NCI-H526 (cell line): ENCODE measurements at places on chromosomes 1 and 21.

- DNase-seq, result peak; percentile 62
Observed at GRCh38 chr1:28602536-28603439, 10.7 kb downstream of the RAB42 start.

- DNase-seq, result no peak
Observed at GRCh38 chr1:43706598-43707189, 642 bp upstream of the ST3GAL3 start.

- no peak for DNase-seq
Observed at GRCh38 chr1:231099996-231100767, 60.1 kb upstream of the FAM89A start.

DNA sequence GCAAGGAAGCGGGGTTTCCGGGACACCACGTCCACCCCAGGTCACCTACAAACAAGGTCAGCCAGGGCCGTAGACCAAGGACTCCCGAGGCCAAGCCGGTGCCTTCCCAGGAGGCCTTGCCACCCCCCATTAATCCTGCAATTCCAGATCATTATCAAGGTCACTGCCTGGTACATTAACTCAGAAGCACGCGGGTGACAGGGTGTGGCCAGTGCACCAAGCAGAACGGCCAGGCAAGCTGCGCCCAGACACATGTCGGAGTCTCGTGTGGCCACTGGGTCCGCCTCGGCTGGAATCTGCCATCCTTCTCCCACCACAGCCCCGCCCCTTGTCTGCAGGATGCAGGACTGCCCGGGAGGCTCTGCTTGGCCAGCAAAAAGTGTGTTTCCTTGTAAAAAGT is 144.7 kb downstream of the PRDM16 start:
- DNase-seq, result no peak

DNA sequence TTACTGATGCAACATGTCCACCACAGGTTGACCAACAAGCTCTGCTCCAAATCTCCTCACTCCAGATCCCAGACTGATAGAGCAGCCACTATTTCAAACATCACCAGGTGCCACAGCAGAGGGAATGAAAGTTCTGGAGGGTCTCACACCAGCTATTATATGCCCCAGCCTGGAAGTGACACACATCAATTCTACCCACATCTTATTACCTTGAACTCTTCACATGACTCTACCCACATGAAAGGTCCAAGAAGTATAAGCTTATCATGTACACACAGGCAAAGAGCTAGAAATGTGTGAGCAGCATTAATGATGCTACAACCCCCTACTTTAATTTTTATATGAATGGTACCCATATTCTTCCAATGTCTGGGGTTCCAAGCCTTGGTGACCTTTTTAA is 64.2 kb downstream of the SH3GLB1 start:
- no peak for DNase-seq

GRCh38 chr1:1210726-1211540 is 3.0 kb downstream of the TNFRSF4 start:
- no peak for DNase-seq

DNA sequence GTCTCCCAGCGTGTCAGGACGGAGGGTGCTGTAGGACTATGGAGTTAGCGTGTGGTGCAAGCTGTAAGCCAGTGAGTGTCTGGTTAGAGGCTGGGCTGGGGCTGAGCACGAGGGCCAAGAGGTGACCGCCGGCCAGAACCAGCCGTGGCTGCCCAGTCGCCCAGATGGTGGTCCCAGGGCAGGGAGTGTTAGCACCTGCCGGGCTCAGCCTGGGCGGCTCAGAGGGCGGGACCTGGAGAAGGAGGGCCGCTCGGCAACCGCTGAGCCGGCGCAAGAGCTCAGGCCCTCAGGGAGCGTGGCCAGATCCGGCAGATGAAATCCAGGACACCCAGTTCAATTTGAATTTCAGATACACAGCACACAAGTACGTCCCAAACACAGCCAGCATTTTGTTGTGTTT is 87.9 kb downstream of the PRDM16 start:
- DNase-seq, result no peak

DNA sequence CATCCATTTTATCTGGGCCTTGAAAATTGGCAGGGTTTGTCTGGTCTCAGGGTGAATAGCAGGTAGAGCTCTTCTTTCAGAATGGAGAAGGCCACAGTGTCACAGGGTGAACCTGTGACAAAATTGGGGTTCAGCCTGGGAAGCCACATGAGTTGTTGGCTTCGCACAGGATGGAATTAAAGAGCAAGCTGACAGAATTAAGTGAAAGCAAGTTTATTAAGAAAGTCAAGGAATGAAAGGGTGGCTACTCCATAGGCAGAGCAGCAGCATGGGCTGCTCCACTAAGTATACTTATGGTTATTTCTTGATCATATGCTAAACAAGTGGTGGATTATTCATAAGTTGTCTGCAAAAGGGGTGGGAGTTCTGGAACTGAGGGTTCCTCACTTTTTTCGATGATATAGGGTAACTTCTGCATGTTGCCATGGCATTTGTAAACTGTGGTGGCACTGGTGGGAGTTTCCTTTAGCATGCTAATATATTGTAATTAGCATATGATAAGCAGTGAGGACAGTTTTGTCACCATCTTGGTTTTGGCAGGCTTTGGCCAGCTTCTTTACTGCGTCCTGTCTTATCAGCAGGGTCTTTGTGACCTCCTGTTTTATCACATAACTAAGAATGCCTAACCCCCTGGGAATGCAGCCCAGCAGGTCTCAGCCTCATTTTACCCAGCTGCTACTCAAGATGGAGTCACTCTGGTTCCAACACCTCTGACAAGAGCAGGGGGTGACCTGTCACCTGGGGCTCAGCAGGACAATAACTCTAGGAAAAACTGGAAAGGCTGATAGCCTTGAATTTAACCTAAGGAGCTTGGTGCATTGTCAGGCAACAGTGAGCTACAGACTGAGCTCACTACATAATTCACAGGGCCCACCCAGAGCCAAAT is 5.1 kb downstream of the IFNAR2 start:
- DNase-seq, result no peak

DNA sequence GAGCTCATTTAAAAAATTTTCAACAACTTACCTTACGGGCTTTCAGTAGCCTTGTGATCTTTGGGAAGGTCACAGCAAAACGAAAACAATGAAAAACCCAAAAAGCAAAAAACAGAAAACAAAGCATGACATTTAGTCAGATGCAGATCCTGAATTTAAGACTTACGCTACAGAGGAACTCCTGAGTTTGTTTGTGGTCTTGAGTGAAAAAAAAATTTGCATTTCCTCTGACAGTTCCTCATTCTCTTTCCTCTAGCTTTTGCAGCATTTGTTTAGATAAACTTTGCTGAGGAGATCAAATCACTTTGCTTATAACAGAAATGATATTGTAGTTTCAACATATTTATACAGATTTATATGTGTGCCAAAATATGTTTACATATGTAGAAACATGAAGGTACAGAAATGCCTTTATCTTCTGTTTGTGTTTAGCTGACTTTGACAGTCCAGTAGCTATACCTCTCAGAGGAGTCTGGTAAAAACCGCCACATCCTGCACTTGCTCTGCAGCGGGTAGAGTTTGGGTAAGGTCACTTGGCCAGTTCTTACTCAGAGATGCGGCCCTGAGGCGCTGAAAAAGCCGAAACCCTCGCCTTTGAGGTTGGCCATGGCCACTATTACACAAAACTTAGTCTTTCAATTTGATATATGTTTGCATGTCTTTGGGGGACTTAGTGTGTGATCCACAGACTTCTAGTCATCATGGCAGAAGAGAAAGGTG is 142.5 kb downstream of the TNR start:
- DNase-seq, result peak; percentile 84

DNA sequence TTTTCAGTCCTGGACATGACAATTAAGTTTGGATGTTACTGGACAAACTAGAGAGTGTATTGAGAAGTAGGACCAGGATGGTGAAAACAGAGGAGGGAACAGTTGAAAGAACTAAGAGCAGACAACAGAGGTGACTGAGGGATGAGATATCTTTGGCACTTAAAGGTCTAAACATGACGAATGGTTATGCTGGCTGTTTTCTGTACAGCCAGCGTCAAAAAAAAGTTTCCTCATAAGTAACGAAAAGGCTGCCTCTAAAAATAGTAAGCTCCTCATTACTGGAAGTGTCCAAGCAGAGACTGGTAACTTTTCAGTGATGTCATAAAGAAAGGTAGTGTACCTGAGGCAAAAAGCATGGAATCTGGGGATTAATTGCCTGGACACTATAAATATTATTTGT is 35.2 kb upstream of the AK4 start:
- DNase-seq, result no peak

GRCh38 chr1:1115136-1115785 is 628 bp downstream of the C1orf159 start:
- no peak for DNase-seq

- no peak for DNase-seq
Observed at GRCh38 chr1:61255358-61255703, 173.0 kb downstream of the NFIA start.

DNA sequence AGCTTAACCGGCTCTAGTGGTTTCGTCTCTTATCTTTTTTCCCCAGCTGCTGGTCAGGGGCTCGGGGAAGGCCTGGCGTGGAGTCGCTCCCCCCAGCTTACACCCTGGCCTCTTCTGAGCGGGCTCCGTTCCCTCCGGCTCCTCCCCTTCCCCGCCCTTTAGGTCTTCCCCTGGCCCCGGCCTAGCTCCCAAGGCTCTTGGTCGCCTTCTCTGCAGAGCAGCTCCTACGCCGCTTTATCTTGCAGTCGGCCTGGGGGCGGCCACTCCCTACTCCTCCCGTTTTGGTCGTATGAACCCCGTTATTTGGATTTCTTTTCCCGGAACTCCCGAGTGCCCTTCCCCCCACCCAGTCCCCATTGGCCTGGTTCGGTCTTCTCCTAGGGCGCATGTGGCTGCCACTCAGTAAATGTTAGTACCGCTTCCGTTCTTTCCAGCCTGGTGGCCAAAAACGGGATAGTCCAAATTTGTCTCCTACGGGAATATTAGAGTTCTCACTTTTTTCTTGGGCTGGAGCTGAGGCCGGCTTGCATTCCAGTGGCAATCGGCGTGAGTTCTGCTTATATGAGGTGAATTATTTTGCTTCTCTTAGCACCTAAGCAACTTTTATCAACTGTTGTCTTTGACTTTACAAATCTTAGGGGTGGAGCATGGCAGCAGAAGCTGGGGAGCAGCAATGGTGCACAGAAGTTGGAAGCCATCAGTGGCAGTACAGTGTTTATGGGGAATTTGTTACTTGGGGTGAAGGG is 467 bp downstream of the THRAP3 start:
- peak; percentile 98 for DNase-seq

DNA sequence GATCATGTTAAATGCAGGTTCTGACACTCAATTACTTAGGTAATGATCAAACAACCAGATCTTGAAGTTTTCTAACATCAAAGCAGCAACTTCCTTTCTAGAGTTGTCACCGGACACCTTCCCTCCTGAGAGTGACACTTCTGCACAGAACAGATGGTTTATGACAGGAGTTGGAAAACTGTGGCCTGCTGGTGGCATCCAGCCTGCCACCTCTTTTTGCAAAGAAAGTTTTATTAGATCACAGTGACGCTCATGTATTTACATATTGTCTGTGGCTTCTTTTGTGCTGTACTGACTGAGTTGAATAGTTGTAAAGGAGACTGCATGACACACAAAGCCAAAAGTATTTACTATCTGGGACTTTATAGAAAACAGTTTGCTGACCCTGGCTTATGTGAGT is 28.3 kb downstream of the DDR2 start:
- peak; percentile 8 for DNase-seq

DNA sequence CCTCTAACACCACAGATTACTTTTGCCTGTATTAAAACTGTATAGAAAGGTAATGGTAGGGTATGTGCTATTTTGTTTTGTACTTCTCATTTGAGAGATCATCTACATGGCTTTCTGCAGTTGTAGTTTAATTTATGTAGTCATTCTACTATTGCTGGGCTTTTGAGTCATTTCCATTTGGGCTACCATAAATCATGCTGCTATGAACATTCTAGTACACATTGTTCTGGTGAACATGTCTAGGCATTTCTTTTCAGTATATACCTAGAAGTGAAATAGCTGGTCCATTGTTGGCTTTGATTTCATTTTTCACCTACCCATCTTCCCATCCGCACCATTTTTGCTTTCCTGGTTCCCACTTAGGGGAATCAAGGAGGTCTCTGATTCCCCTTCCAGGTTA is 18.7 kb downstream of the EDN2 start:
- no peak for DNase-seq

GRCh38 chr1:1098681-1099421 is 17.0 kb downstream of the C1orf159 start:
- DNase-seq, result no peak
